ENCODE measurements at places on chromosomes 5 and 9.
A peak's percentile ranks its signal among the peaks of the same experiment; 100 is the strongest.

- DNase-seq = peak; percentile 95
- no peaks in the 10 kb centered on the region for H3K36me3 ChIP-seq
- peaks cover 15% of the 10 kb centered on the region for H3K4me1 ChIP-seq
- peak overlapping the region; percentile 92 for H3K4me3 ChIP-seq
- peak overlapping the region; percentile 61 for H3K27ac ChIP-seq
These were observed 722 bp downstream of the SLC22A4 start for GRCh38 chr5:132294728-132295504.

DNA sequence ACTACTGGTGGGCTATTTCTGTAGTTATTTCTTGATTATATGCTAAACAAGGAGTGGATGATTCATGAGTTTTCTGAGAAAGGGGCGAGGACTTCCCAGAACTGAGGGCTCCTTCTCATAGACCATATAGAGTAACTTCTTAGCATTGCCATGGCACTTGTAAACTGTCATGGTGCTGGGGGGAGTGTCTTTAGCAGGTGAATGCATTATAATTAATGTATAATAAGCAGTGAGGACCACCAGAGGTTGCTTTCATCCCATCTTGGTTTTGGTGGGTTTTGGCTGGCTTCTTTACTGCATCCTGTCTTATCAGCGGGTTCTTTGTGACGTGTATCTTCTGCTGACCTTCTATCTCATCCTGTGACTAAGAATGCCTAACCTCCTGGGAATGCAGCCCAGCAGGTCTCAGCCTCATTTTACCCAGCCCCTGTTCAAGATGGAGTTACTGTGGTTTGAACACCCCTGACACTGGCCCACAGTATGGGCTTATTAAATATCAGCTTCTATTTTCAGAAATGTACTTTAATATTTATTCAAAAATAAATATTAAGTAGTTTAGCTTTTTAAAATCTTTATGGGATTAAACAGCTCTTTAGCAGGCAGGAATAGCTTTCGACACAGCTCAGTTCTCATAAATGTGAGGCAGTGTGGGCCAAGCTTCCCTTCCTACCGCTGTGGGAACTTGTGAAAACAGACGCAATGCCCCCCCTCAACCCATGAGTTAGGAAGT lies 44.4 kb downstream of the GALNT12 start:
- no peaks in the 10 kb centered on the region for H3K4me1 ChIP-seq
- H3K36me3 ChIP-seq = peaks cover 11% of the 10 kb centered on the region
- no peak overlapping the region for H3K4me3 ChIP-seq

GRCh38 chr5:60779466-60779865 lies 64.6 kb downstream of the ELOVL7 start:
- no peaks in the 10 kb centered on the region for H3K36me3 ChIP-seq
- DNase-seq = no peak
- no peak overlapping the region for H3K4me3 ChIP-seq
- H3K27ac ChIP-seq = no peak overlapping the region

DNA sequence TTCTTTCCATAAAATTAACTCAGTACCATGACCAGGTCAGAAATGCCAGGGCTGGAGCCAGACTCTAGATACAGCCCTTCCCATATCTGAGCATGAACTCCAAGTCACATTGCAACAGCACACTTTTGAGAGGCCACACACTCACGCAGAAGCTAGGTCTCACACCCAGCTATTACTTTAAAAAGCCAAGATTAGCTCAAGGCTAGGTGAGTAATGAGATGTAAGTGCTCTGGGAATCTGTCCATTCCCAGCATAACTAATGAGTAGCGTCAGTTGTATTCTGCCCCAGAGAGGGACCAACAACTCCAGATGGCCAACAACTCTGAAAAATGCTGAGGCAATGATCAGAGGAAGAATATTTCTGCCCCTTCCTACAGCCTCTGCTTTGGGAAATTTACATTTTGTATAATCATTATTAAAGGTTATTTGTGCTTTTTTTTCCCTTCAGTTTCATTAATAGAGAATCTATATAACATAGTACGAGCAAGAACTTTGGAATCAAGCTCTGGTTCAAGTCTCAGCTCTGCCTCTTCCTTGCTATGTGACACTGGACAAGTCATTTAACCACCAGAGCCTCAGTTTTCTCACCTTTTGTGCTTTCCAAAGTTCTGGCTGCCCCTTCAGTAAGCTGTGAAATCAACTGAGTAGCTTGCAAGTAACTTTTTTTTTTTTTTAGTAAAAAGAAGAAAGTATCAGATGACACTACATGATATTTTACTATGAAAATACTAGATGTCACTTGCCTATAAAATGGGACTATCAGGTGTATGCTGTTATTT lies 118.3 kb downstream of the NR6A1 start:
- peak; percentile 94 for DNase-seq
- H3K4me1 ChIP-seq = no peaks in the 10 kb centered on the region
- no peak overlapping the region for H3K4me3 ChIP-seq
- H3K27me3 ChIP-seq = no peaks in the 10 kb centered on the region
- H3K36me3 ChIP-seq = no peaks in the 10 kb centered on the region

DNA sequence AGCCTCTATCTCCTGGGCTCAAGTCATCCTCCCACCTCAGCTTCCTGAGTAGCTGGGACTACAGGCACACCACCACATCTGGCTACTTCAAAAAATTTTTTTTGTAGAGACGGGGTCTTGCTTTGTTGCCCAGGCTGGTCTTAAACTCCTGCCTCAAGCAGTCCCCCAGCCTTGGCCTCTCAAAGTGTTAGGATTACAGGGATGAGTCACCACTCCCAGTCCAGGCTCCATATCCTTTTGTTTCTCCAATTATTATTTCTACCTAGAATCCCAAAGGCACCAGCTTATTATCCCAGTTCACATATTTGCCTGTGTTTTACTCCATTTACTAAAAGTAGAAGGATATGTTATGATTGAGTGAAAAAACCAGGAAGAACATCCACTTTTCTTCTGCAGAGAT lies 84.9 kb downstream of the TEK start:
- no peaks in the 10 kb centered on the region for H3K36me3 ChIP-seq
- peak; percentile 75 for DNase-seq
- H3K27ac ChIP-seq = no peak overlapping the region
- H3K4me3 ChIP-seq = no peak overlapping the region
- no peaks in the 10 kb centered on the region for H3K4me1 ChIP-seq
- no peaks in the 10 kb centered on the region for H3K27me3 ChIP-seq

GRCh38 chr5:28523888-28524635 lies 1485.7 kb upstream of the CDH9 start:
- no peaks in the 10 kb centered on the region for H3K27me3 ChIP-seq
- no peaks in the 10 kb centered on the region for H3K36me3 ChIP-seq
- H3K4me1 ChIP-seq = peaks cover 1% of the 10 kb centered on the region
- DNase-seq = peak; percentile 61
- no peak overlapping the region for H3K4me3 ChIP-seq

DNA sequence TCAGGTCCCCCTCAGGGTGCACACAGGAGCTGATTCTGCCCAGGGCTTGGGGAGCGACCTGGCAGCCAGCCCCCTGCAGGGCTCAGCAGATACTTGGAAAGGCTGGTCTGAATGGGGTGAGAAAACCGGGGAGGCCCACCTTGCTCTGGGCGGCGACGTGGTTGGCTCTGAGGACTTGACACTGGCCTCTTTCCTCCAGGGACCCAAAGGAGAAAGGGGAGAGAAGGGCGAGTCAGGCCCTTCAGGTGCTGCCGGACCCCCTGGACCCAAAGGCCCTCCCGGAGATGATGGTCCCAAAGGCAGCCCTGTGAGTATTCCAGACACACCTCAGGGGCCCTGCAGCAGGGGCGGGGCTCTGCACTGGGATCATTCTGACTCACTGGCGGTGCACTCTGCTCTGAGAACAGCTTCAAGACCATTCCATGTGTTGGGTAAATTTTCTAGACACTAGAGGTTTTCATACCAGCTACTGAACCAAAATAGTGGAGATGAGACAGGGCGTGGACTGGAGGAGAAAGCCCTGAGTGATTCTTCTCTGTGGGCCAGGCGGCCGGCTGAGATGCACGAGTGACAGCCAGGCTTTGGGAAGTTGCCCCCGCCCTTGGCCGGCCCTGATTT lies 65.9 kb upstream of the FCN2 start:
- no peak overlapping the region for H3K4me3 ChIP-seq
- no peak for DNase-seq
- H3K4me1 ChIP-seq = peaks cover 23% of the 10 kb centered on the region
- H3K36me3 ChIP-seq = peaks cover 88% of the 10 kb centered on the region
- no peaks in the 10 kb centered on the region for H3K27me3 ChIP-seq

GRCh38 chr5:67900514-67900913 lies 315.0 kb upstream of the PIK3R1 start:
- DNase-seq = no peak
- no peak overlapping the region for H3K27ac ChIP-seq
- no peaks in the 10 kb centered on the region for H3K4me1 ChIP-seq
- H3K36me3 ChIP-seq = no peaks in the 10 kb centered on the region
- H3K4me3 ChIP-seq = no peak overlapping the region
- H3K27me3 ChIP-seq = no peaks in the 10 kb centered on the region

GRCh38 chr5:108728566-108729241 lies 19.0 kb upstream of the FER start:
- H3K27ac ChIP-seq = peak overlapping the region; percentile 57
- no peak for DNase-seq
- peak overlapping the region; percentile 88 for H3K4me3 ChIP-seq
- H3K36me3 ChIP-seq = no peaks in the 10 kb centered on the region
- no peaks in the 10 kb centered on the region for H3K27me3 ChIP-seq
- peaks cover 4% of the 10 kb centered on the region for H3K4me1 ChIP-seq

DNA sequence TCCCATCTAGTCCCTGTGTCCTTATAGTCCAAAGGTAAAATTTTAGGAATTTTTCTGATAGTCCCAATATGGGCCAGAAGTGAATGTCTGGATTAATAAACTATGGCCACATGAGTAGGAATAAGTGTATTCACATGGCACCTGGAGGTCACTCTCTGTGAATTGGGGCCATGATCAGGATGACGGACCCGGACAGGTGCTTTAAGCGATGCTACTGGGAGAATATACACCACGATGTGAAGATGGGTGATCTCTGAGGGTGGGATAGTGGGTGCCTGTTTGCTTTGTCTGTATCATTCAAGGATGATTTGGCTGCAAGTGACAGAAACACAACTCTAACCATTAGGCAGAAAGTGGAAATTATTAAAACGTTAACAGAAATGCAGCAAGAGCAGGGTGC lies 101.2 kb downstream of the UGCG start:
- H3K4me1 ChIP-seq = peaks cover 6% of the 10 kb centered on the region
- H3K36me3 ChIP-seq = no peaks in the 10 kb centered on the region
- no peak overlapping the region for H3K27ac ChIP-seq
- no peak overlapping the region for H3K4me3 ChIP-seq
- DNase-seq = no peak

DNA sequence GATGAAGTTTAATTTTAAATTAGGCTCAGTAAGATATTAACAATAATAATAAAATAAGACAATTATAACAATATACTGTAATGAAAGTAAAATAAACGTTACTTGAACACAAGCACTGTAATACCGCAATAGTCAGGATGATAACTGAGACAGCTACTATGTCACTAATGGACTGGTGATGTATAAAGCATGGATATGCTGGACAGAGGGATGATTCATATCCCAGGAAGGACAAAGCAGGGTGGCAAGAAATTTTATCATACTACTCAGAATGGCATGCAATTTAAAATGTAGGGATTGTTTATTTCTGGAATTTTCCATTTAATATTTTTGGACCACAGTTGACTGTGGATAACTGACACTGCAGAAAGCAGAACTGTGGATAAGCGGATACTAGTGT lies 196.9 kb downstream of the VPS13A start:
- H3K4me1 ChIP-seq = no peaks in the 10 kb centered on the region
- no peak overlapping the region for H3K4me3 ChIP-seq
- no peak overlapping the region for H3K27ac ChIP-seq
- no peak for DNase-seq

- no peaks in the 10 kb centered on the region for H3K4me1 ChIP-seq
- no peak for DNase-seq
- no peak overlapping the region for H3K4me3 ChIP-seq
- no peak overlapping the region for H3K27ac ChIP-seq
- H3K36me3 ChIP-seq = no peaks in the 10 kb centered on the region
These were observed 24.0 kb upstream of the GRHPR start for GRCh38 chr9:37398464-37399025.

GRCh38 chr5:180339583-180340183 lies 13.5 kb downstream of the GFPT2 start:
- H3K4me3 ChIP-seq = peak overlapping the region; percentile 9
- H3K4me1 ChIP-seq = peaks cover 20% of the 10 kb centered on the region
- H3K27me3 ChIP-seq = no peaks in the 10 kb centered on the region
- H3K36me3 ChIP-seq = peaks cover 33% of the 10 kb centered on the region
- H3K27ac ChIP-seq = no peak overlapping the region

DNA sequence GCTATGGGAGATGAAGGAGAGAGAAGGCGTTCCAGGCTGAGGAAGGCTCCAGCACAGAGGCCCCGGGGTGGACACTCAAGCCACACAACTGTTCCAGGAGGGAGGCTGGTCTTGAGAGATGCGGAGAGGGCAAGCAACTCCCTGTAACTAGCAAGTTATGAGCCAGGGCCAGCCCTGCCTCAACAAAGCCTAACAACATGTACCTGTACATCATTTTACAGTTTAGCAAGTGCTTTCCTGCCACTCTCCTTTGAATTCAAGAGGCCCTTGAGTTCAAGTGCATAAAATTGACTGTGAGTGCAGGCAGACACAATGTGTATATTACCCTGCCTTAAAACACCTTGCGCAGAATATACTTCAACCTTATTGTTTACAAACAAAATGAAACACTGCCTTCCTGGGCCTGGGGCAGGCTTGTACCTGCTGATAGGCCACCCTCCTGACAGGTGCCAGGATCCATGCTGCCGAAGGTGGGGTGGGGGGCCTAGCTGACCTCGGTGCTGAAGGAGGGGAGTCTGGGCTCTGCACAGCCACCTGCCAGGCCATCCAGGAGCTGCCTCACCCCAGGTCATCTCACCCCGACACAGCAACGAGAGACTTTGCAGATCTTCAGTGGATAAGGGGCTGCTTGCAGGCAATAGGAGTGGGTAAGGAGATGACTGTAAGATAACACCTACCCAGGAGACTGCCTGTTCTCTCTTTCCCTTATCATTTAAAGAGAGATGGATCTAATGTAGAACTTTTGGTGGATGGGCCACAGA lies 80.0 kb downstream of the PPARGC1B start:
- H3K4me3 ChIP-seq = no peak overlapping the region
- peaks cover 14% of the 10 kb centered on the region for H3K4me1 ChIP-seq
- H3K36me3 ChIP-seq = no peaks in the 10 kb centered on the region
- no peak for DNase-seq
- H3K27ac ChIP-seq = no peak overlapping the region

DNA sequence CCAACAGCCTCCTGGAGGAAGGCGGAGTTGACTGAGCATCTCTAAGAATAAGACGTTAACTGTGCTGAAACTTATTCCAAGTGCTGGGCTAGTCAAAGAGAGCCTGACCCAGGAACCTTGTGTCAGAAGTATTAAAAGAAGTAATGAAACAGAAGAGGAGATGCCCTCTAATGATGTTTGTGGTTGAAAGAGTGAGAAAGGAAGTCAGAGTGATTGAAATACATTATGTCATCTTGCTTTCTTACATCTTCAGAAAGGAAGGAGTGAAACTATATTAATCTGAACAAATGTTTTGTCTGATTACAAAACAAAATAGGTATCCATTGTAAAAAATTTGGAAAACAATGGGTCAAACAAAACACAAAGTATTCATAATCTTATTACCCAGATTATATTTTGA lies 460.7 kb downstream of the NTRK2 start:
- no peak overlapping the region for H3K4me3 ChIP-seq
- no peak for DNase-seq
- H3K27ac ChIP-seq = no peak overlapping the region
- H3K36me3 ChIP-seq = no peaks in the 10 kb centered on the region
- no peaks in the 10 kb centered on the region for H3K27me3 ChIP-seq

GRCh38 chr5:72009280-72009679 lies 98.0 kb upstream of the MAP1B start:
- peak; percentile 3 for DNase-seq
- H3K4me3 ChIP-seq = no peak overlapping the region
- no peaks in the 10 kb centered on the region for H3K36me3 ChIP-seq
- H3K27me3 ChIP-seq = peaks cover 13% of the 10 kb centered on the region
- no peaks in the 10 kb centered on the region for H3K4me1 ChIP-seq

All from mesenchymal stem cell (in vitro differentiated cells and primary cell).